ENCODE measurements at places on chromosomes 2 and 18. TPM values are rescaled to one million over a fixed set of nuclear protein-coding genes. Genes with fewer than 3 reads are reported as not detected.

DNA sequence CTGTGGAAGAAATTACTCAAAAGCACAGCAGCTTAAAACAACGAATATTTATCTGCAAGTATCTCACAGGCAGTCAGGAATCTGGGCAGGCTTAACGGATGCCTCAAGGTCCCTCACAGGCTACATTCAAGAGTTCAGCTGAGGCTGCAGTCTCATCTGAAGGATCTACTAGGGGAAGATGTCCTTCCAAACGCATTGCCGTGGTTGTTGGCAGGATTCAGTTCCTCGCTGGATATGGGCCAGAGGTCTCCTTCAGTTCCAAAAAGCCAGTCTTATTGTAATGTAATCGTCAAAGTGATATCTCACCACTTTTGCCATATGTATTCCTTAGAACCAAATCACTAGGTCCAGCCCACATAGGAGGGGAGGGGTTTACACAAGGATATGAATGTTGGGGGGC, 98.2 kb upstream of the EPAS1 start:
- DNase-seq: no peak
- H3K36me3 ChIP-seq: no peaks in the 10 kb centered on the region

DNA sequence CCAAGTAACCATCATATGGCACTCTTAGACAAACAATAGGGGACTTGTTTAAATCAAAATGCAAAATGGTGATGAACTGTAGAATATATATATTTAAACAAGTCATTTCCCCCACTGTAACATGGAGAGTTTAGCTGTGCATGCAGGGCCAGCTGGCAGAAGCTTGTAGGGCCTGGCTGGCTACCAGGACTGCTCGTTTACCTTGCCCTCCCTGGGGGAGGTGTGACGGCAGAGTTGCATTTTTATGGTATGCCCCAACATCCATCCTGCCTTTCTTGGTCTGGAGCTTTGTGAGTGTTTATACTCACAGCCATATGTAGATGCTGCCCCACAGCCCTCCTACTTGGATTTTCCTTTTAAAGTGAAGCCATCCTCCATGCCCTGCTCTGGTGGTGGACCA, 101.7 kb upstream of the ZFP36L2 start:
- H3K27me3 ChIP-seq: no peaks in the 10 kb centered on the region
- no peaks in the 10 kb centered on the region for H3K36me3 ChIP-seq
- H3K4me1 ChIP-seq: peaks cover 18% of the 10 kb centered on the region
- DNase-seq: no peak

GRCh38 chr18:62651276-62652056, 63.9 kb upstream of the PHLPP1 start:
- H3K4me1 ChIP-seq: no peaks in the 10 kb centered on the region
- H3K27ac ChIP-seq: no peak overlapping the region
- H3K36me3 ChIP-seq: no peaks in the 10 kb centered on the region
- DNase-seq: no peak

DNA sequence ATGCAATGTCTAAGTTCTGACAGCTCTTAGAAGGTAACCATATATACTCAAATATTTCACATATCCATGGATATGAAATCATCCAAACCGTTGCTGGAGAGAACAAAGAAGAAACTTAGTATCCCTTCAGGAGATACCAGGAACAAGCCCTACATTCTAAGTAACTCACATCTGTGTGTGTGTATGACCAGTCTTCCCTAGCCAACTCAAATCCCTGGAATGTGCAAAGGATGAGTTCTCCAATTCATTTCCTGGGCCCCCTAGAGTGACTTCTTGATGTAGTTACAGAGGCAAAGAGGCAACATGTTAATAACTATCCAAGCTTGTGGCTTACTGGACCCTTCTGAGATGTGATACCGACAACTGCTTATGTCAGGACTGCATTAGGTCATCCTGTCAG, 20.1 kb downstream of the TPGS2 start:
- H3K4me1 ChIP-seq: peaks cover 4% of the 10 kb centered on the region
- H3K4me3 ChIP-seq: no peak overlapping the region
- H3K27me3 ChIP-seq: no peaks in the 10 kb centered on the region
- DNase-seq: no peak
- H3K27ac ChIP-seq: no peak overlapping the region

DNA sequence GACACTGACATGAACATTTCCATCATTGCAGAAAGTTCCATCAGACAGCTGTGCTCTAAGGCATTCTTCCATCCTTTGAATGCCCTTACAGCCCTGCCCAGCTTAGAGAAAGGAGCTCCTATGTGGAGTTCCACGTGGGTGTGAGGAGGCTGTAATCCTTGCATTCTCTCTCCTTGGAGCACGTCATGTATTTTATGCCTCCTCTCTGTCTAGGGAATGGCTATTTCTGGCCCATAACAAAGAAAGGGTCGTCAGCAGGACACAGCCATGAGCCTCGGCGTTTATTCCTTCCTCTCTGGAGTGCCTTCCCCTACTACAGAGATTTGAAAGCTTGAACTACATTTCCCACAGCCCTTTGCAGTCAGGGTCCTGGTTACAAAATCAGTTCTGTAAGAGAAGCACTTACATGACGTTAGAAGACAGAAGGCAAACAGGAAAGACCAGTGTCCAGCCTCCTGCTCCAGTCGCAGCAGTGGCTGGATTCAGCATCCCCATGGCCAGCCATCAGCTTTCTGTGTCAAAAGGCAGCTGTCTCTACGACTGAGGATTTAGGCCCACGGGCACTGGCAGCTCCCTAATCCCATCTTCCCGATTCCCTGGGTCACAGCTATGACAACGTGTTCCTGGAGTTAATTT, 234.9 kb downstream of the TFCP2L1 start:
- H3K4me1 ChIP-seq: no peaks in the 10 kb centered on the region
- no peak overlapping the region for H3K4me3 ChIP-seq
- no peak for DNase-seq
- H3K27me3 ChIP-seq: no peaks in the 10 kb centered on the region
- no peaks in the 10 kb centered on the region for H3K36me3 ChIP-seq
- no peak overlapping the region for H3K27ac ChIP-seq

GRCh38 chr18:73235921-73236320, 368.1 kb upstream of the NETO1 start:
- no peak overlapping the region for H3K27ac ChIP-seq
- no peaks in the 10 kb centered on the region for H3K27me3 ChIP-seq
- no peaks in the 10 kb centered on the region for H3K36me3 ChIP-seq
- no peaks in the 10 kb centered on the region for H3K4me1 ChIP-seq
- no peak overlapping the region for H3K4me3 ChIP-seq

DNA sequence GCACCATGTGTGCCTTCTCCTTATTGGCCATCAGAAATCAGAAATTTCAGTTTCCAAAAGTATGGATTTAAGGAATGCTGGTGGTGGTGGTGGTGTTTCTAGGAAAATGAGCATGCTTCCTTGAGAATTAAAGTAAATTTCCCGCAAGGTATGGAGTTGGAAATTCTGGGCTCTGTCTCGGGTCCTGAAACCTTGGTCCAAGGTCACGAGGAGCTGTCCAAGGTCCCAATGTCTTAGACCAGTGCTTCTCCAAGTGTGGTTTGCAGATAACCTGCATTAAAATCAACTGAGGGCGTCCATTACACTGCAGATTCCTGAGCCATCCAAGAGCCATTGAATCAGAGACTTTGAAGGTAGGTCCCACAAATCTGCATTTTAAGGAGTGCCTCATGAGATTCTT, 210.9 kb upstream of the PKDCC start:
- no peak overlapping the region for H3K27ac ChIP-seq
- H3K4me1 ChIP-seq: no peaks in the 10 kb centered on the region
- H3K27me3 ChIP-seq: peaks cover 3% of the 10 kb centered on the region

- no peaks in the 10 kb centered on the region for H3K4me1 ChIP-seq
- DNase-seq: no peak
- H3K27ac ChIP-seq: no peak overlapping the region
- H3K27me3 ChIP-seq: no peaks in the 10 kb centered on the region
Measured at GRCh38 chr18:22921772-22922171, 11.4 kb upstream of the RBBP8 start.

DNA sequence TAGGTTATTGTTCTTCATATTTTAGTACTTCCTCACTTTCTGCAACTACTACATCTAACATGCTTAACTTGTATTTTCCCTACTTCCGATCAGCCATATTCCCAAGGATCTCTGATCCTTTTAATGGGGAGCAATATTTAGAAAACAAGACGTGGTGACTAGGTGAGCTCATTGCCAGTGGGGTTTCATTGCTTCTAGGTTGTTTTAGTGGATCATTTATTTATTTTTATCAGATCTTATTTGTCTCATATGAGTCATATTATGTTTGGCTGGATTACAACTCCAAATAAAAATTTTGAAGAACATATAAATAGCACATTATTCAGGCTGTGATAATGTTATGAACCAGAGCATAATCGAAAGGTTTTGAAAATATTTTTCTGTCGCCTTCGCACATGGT, 480.9 kb upstream of the TMEFF2 start:
- no peak overlapping the region for H3K4me3 ChIP-seq
- DNase-seq: no peak
- no peaks in the 10 kb centered on the region for H3K36me3 ChIP-seq

C2orf81 gene
- 0.85 TPM for total RNA-seq

DNA sequence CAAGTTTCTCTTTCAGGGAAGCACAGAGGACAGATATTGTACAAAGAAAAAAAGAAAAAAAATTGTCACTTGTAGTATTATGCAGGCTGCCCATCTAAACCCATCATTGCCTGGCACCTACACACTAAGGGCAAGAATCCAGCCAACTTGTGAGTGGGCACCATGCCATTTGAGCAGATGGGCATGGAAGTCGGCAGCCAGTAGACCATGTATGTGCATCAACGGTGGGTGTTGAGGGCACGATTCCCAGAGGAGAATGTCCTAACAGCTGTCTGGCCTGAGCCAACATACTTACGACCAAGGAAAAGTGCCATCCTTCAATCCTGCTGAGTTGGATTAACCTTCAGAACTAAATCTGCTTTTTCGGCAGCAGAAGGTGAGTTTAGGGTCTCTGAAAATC, 63.9 kb downstream of the ARHGAP15 start:
- no peak overlapping the region for H3K4me3 ChIP-seq
- no peak for DNase-seq
- no peaks in the 10 kb centered on the region for H3K36me3 ChIP-seq

DNA sequence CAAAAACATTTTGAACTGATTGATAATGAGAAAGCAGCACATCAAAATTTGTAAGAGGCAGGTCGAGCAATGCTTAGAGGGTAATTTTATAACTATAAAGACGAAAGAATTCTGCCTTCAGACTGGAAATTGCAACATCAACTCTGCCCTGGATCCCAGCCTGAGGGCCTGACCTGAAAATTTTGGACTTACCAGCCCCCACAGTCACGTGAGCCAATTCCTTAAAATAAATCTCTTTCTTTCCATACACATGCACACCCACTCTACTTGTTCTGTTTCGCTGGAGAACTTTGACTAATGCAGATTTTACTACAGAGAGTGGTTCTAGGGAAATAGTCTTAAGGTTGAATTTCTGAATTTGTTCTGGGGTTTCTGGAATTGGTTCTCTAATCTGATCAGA, 14.6 kb upstream of the ACOXL start:
- H3K27ac ChIP-seq: no peak overlapping the region
- H3K36me3 ChIP-seq: no peaks in the 10 kb centered on the region
- H3K4me3 ChIP-seq: no peak overlapping the region
- no peaks in the 10 kb centered on the region for H3K4me1 ChIP-seq

GRCh38 chr2:207459990-207460757, 69.6 kb upstream of the CREB1 start:
- no peak for DNase-seq
- no peaks in the 10 kb centered on the region for H3K27me3 ChIP-seq

DSG4 gene
- not detected for total RNA-seq

CNTNAP5 gene
- total RNA-seq: not detected

DNA sequence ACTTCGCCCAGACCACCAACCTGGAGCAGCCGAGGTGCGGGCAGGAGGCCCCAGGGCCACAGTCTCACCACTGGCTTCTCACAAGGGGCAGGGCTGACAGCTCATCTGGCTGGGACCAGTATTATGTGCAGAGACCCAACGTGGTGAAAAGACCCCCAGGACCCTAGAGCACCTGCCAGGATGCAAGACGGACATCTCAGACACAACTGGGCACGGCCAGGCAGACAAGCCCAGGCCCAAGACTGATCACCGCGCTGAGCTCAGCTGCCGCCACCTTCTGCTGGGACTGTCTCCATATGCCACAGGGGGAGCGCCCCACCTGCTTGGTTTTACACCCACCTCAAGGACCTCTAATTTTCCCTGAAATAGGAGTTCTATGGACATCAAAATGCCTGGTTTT, 23.2 kb downstream of the HDAC4 start:
- DNase-seq: no peak
- peaks cover 3% of the 10 kb centered on the region for H3K36me3 ChIP-seq
- peaks cover 44% of the 10 kb centered on the region for H3K4me1 ChIP-seq
- H3K4me3 ChIP-seq: no peak overlapping the region

DNA sequence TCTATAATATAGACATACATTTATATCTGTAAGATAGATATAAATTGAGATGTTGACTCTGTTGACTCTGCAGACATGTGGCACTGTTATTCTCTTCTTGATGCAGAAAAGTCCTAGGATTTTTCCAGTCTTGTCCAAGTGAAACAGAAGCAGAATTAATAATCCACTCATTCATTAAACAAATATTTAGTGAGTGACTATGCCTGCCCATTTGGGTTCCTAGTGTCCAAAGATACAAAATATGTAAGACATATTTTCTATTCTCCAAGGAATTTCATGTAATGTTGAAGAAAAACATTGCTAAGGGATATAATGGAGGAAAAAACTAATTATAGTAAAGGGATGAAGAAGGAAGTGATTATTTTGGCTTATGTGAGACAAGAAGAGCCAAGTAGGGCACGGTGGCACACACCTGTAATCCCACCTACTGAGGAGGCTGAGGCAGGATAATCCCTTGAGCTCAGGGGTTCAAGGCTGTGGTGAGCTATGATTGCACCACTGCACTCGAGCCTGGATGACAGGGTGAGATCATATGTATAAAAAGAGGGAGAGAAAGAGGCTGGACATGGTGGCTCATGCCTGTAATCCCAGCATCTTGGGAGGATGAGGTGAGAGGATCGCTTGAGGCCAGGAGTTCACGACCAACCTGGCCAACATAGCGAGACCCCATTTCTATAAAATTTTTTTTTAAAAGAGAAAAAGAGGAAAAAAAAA, 19.9 kb upstream of the PLEKHH2 start:
- no peak for DNase-seq
- H3K4me3 ChIP-seq: no peak overlapping the region
- no peaks in the 10 kb centered on the region for H3K4me1 ChIP-seq
- no peak overlapping the region for H3K27ac ChIP-seq
- H3K27me3 ChIP-seq: no peaks in the 10 kb centered on the region
- H3K36me3 ChIP-seq: no peaks in the 10 kb centered on the region

CYP1B1 gene
- 24.5 TPM for total RNA-seq

GRCh38 chr2:146246736-146247523, 1597.9 kb upstream of the ACVR2A start:
- no peak overlapping the region for H3K27ac ChIP-seq
- no peaks in the 10 kb centered on the region for H3K36me3 ChIP-seq
- no peaks in the 10 kb centered on the region for H3K4me1 ChIP-seq
- no peaks in the 10 kb centered on the region for H3K27me3 ChIP-seq
- H3K4me3 ChIP-seq: no peak overlapping the region
- no peak for DNase-seq

GRCh38 chr18:43393174-43393573, 115.9 kb upstream of the SYT4 start:
- H3K36me3 ChIP-seq: no peaks in the 10 kb centered on the region
- peak; percentile 21 for DNase-seq
- no peak overlapping the region for H3K27ac ChIP-seq
- no peak overlapping the region for H3K4me3 ChIP-seq

MAP3K19 gene
- total RNA-seq: not detected

Data from heart left ventricle (tissue), 16 donors.